ENCODE measurements at places on chromosomes 12 and 14.

DNA sequence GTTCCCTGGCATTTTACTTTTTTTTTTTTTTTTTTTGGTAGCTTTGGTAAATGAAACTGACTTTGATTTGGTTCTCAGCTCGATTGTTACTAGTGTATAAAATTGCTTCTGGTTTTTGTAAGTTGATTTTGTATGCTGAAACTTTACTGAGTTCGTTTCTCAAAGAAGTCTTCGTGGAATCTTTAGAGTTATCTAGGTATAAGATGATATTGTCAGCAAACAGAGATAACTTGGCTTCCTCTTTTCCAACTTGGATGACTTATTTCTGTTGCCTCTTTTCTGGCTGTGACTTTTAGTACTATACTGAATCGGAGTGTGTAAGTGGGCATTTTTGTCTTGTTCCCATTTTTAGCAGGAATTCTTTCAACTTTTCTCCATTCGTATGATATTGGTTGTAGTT is 28.1 kb downstream of the USP15 start:
- no peak for DNase-seq

GRCh38 chr14:73750531-73750901 is 36.3 kb upstream of the PNMA1 start:
- no peak for DNase-seq

DNA sequence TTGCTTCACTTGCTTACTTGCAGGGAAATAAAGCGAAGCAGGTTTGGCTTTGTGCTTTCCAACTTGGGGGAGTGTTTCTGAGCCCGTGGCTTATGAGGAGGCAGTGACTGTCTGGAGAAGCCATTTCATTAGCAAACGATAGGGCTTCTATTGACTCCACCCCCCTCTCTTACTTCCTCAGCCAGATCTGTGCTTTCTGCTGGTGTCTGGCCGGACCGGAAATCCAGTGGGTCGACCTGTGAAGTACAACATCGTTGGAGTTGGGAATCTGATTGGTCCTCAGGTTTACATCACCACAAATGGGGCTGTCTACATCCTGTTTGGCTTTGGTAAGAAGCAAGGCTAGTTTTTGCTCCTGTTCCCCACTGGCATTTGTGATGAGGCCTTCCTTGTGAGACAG is 22.3 kb downstream of the FAM234B start:
- DNase-seq = no peak

DNA sequence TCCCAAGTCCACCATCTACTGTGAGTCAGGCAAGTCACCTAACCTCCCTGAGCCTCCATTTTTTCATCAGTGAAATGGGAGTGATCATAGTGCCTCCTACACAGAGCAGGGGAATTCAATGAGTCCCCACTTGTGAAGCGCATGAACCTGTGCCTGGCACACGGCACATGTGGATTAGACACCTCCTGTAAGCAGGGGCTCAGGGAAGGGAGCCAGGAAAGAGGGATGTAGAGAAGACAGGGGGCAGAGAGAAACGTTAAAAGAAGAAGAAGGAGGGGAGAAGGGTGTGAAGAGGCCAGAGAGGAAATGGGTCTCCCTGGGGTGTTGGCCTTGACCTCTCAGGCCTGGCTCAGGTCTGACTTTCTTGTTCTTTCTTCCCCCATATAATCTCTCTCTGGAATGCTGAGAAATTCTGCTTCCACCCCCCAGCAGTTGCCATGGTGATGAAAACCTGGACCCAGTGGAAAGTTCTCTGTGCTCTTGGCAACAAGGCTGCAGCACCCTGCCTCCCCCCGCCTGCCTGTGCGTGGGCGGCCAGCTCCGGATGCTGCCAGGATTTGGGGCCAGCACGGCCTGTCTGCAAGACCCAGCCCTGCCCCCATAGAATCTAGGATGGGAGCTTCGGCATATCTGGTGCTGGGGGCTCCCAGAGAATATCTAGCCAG is 94.5 kb downstream of the CALM1 start:
- peak; percentile 59 for DNase-seq

DNA sequence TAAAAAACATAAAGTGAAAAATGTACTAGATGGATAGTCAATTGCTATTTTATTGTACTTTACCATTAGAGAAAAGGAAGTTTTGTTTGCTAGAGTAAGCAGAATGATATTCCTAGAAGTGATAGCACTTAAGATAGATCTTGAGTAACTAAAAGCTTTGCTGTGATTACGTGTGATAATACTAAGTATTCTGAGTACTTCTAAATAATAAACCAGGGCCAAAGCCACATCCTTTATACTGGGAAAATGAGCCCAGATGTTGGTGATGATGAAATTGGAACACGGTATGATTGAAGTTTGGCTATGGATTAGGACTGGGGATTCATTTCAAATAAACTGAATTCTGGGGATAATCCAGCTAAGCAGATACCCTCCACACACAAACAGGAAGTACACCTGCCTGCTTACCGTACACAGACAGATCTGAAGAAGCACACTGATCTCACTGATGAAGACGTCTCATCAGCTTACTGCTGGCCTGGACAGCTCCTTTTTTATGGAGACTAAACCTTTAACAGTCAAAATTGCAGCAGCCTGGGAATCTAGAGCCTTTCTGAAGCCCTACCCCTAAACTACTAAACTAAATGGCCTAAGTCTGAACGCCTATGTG is 199.8 kb downstream of the LRFN5 start:
- no peak for DNase-seq

- no peak for DNase-seq
Measured at GRCh38 chr14:28877923-28878322, 111.3 kb downstream of the FOXG1 start.

DNA sequence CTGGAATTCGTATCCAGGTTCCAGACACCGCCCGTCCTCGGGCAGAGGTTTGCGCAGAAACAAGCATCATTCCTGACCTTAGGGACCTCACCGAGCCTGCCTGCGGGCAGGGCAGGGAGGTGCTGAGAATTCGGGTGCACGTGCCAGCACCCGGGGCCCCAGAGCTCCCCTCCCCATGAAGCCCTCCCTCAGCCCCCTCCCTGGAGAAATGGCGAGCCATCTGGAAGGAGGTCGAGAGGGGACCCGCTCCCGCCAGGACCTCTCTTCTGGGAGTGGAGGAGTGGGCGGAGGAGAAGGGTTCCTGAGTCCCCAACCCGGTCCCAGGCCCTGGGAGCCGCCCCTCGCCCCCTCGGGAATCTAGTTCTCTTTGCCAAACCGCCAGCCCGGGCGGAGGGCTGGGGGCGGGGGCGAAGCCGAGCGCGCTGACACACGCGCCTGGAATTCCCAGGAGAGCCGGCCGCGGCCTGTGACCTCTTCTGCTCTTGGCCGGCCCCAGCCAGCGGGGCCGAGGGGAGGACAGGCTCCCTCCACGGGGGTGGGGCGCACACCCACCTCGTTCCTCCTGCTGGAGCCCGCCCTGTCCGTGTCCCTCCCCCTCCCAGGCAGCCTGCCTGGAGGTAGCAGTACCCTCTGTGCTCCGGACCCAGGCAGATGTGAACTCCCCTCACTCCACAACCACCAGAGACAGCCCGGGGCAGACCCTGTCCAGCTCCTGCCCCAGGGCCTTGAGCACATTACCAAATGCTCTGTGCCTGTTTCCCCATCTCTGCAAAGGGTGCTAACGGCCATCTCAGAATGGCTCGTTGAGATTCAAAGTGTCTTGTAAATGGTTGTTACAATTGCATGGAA is 23.0 kb upstream of the GPR132 start:
- peak; percentile 69 for DNase-seq

- DNase-seq = peak; percentile 84
Measured at GRCh38 chr12:50786498-50787231, 22.8 kb downstream of the ATF1 start.

DNA sequence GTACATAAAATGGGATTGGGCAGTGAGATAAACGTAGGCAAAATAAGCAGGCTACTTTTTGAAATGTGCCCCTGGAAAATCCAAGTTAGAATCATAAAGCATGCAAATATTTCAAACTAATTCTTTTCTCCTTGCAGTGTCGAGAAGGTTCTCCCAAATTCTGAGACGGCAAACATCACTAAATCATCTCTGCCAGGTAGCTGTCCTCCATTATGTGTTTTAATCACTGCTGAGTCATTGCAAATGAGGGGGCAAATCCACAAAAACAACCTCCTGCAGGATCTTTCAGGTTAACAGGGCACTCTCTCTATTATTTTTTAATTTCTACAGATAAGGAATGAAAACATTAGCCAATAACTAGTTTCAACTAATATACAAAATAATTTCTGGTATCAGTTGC is 63.2 kb upstream of the RIC8B start:
- no peak for DNase-seq

GRCh38 chr14:88049266-88049665 is 44.3 kb downstream of the GPR65 start:
- no peak for DNase-seq

GRCh38 chr12:11765817-11766794 is 116.6 kb downstream of the ETV6 start:
- peak; percentile 96 for DNase-seq

- no peak for DNase-seq
Measured at GRCh38 chr12:91191513-91192111, 9.0 kb upstream of the DCN start.

Measured in fibroblast of upper back skin (primary cell).